Renal pelvis (tissue), 12 donors: ENCODE measurements at places on chromosomes 4 and X. TPM values are rescaled to one million over a fixed set of nuclear protein-coding genes. Genes with fewer than 3 reads are reported as not detected.
A peak's percentile ranks its signal among the peaks of the same experiment; 100 is the strongest.

DNA sequence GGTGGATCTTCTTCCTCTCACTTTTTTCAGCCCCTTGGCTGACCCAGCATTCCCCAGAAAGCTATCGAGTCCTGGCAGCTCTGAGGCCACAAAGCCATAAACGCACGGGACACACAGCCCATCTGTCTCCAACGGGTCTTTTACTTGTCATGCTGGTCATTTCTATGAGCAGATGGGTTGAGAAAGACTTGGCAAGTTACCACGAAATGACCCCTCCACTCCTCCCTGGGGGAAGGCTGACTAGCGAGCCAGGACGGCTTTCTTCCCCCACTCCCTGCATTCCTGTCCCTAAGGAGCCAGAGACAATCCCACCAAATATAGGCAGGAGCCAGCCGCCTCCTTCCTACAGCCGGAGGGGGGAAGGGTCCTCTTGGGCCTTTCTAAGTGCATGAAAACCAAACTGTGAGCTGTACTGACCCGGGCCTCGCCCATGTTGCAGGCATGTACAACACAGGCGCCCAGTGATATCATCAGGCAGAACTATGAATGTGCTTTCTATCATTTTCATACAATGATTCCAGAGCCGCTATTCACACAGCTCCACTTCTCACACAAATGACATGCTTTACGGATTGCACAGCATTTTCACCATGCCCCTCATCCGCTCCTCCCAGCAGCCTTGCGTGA lies 28.6 kb downstream of the AFAP1 start:
- peak; percentile 49 for DNase-seq

DNA sequence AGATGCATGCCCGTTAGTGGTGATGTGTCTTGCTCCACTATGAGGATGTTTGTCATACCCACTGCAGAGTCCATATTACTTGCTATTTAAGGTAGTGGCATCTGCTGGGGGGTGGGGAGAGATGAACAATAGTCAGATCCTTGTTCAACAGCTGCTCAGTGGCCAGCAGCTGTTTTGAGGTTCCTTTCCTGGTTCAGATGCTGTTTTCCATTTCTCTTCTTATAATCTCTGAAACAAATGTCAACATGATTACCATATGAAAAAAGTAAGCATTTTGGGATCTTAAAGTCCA lies 1567.9 kb upstream of the TENM3 start:
- DNase-seq: no peak

- DNase-seq: peak; percentile 4
Observed at GRCh38 chr4:143667461-143667860, 33.0 kb downstream of the FREM3 start.

DNA sequence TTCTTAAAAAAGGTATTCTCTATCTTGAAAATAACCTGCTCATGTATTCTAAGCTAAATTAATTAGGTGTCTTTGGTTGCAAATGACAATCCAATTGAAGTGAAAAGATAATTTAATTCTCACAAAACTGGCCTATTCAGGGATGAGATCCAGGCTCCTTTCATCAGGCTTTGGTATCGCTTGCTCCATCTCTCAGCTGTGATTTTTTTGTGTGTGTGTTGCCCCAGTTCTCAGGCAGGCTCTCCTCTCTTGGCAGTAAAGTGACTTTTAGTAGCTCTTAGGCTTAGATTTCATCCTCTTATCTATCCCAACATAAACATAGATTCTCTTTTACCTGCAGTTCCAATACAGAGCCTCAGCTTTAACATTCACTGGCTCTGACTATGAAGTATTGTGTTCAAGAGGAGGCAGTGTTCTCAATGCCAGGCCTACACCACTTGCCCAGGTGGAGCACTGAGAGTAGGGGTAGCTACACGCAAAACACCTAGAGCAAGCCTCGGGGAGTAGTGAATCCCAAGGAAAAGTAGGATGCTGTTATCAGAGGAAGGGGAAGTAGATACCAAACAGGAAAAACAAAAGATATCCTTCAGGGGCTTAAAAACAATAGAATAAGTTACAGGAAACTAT lies 392.4 kb upstream of the ATOH1 start:
- DNase-seq: no peak

DNA sequence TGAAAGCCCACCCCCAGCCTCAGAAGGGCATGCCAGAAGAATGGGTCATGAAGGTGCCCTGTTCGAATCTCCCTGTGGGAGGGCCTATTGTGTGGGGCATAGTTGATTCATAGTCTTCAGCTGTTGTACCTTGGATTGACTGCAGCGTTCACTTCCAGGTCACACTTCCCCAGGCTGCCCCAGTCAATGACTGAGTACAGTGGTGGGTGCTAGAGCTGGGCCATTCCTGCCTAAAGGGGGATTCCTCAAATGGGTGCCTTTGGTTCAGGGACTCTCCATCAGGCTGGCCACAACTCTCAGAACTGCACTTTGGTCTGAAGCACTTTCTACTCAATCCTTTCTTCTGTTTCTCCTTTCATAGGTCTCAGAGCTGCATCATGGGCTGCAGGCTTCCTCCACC lies 35.0 kb upstream of the RASGEF1B start:
- no peak for DNase-seq

Gene ARHGAP36
- polyA plus RNA-seq: 0.62 TPM

Gene ASB9
- 15.4 TPM for polyA plus RNA-seq

Gene TMEM31
- polyA plus RNA-seq: 1.6 TPM

Gene HSD17B13
- polyA plus RNA-seq: 0.48 TPM

DNA sequence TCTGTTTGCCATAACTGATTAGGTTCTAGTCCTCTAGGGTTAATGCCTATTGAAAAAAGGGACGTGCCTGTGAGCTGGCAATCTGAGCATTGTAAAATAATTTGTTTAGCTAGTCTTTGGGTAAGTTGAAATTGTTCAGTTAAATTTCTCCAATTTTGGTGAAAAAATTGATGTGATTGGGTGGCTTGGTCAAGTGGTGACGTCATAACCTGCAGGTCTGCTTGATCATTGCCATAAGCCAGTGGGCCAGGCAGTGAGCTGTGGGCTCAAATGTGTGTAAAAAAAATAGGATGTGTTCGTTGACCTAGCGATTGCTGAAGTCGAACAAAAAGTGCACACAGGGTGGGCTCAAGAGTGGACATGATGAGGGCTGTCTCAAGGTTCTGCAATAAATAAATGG lies 193.3 kb downstream of the ZC4H2 start:
- DNase-seq: no peak

GRCh38 chrX:48649102-48649501 lies 34.5 kb upstream of the WAS start:
- DNase-seq: no peak

DNA sequence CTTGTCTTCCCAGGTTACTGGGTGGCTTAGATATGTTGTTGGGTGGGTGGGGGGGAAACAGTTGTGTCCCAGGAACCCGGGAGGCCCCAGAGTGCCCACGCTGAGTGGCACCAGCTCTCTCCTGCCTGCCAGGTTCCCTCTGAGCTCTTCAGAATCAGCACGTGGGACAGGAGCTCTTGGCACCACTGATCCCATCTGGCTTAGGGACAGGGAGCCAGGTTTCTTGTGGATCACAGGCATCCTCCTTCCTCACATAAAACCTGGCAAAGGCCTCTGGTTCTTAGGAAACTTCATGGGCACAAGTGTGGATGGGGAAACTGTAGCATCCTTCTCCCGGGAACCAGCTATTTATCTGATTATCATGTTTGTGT lies 3.4 kb downstream of the GPR78 start:
- no peak for DNase-seq

Gene CD99
- 209 TPM for polyA plus RNA-seq

Gene LIMCH1
- 111 TPM for polyA plus RNA-seq

Gene AR
- 3.0 TPM for polyA plus RNA-seq

DNA sequence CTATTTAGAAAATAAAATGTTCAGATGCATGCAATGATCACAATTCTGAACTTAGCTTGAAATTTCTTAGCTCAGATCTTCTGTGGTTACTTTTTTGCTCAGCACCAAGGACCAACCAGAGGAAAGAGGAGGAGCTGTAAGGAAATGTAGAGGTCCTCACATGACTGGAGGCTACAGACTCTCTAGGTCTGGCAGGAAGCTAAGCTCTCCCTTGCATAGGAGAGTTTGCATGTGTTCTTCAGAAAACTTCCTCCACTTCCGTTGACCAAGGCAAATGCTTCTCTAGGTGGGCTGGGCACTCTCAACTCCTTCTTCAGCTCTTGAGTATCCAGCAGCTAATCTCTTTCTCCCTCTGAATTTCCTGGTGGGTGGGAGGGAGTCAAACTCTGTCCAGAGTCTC lies 119.6 kb downstream of the BTC start:
- DNase-seq: no peak
